ENCODE measurements at places on chromosomes 12 and 14.

DNA sequence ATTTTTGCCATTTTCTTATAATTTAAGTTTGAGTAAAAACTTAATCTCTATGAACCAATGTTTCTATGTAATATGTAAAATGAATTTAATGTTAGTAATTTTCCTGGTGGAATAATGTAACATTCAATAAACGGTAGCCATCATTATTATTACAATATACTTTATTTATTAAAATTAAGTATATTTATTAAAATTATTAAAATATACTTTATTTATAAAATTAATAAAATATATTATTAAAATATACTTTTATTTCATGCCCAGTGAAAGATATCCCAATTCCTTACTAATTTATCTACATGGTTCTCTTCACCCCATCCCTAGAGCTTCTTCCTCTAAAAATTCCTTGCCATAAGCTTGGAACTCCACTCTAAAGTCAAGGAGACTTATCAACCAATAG is 2.5 kb downstream of the CAPS2 start:
- DNase-seq: no peak

DNA sequence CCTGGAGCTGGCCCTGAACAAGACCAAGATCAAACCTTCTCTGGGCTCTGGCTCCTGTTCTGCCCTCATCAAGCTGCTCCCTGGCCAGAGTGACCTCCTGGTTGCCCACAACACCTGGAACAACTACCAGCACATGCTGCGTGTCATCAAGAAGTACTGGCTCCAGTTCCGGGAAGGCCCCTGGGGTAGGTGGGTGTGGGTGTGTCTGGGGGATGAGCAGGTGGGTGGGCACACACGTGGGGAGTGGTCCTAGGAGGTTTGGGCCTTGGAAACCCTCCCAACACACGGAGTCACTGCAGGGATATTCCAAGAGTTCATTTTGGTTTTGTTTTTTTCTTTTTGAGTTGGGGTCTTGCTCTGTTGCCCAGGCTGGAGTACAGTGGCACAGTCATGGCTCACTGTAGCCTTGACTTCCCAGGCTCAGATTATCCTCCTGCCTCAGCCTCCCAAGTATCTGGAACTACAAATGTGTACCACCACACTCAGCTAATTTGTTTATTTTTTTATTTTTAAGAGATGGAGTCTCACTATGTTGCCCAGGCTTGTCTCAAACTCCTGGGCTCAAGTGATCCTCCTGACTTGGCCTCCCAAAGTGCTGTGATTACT is 16.5 kb downstream of the PLBD2 start:
- DNase-seq: no peak

GRCh38 chr12:93379326-93379980 is 1.7 kb downstream of the NUDT4 start:
- peak; percentile 21 for DNase-seq

DNA sequence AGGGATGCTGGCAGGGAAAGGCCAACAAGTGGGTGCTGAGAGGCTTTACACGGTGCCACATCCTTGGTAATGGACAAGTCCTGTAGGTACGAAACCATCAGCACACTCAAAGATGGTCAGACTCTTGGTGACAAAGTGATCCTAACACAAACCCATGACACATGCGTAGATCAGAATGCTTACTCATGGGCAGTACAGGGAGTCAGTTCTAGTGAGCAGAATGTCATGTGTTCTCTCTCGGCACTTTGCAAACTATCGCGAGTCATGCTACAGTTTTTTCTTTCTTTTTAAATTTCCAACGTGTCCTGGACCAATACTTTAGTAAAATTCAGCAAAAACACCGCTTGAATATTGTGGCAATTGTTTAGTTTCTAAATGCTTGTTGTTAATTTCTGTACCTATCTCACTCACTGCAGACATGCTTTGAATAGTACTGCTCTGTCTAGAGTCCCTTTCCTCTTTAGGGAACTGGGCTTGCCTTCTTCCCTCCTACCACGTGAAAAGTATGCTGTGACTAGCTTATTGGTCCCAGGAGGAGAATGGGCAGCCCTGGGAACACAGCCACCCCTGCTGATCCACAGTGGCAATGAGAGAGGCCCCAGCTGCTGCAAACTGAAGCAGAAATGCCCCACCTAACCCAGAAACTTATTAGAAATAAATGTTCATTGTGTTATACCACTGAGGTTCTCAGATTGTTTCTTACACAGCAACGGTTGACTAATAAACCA is 62.4 kb downstream of the UBR7 start:
- peak; percentile 61 for DNase-seq

GRCh38 chr12:79638490-79638889 is 52.3 kb downstream of the PAWR start:
- DNase-seq: no peak

DNA sequence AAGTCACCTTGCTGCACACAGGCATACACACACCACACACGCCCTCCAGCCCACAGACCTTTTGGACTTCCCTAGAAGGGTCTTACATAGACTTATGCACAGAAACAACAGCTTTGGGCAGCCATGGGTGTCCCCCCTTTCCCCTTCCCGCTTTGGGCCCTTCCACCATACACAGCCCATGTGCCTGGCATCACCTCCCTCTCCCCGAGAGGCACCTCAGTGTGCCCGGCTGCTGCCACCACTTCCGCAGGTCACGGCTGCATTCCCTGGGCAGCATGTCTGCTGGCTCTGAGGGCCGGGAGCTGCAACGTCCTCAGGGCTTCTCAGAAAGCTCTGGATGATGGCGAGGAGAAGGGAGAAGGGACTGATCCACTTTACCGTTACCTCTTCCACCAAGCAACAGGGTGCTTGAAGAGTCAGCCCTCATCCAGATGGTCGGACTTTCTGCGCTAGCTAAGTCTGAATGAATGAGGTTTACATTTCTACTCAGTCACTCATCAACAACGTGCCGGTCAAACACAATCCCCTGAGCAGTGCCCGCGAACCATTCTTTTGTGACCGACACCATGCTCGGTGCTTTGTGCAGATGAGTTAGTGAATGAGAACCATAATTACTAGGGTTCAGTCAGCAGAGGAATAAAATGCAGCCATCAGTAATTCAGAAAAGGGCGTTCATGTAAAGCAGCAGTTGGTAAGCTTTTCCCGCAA is 72.2 kb upstream of the BCL11B start:
- no peak for DNase-seq

DNA sequence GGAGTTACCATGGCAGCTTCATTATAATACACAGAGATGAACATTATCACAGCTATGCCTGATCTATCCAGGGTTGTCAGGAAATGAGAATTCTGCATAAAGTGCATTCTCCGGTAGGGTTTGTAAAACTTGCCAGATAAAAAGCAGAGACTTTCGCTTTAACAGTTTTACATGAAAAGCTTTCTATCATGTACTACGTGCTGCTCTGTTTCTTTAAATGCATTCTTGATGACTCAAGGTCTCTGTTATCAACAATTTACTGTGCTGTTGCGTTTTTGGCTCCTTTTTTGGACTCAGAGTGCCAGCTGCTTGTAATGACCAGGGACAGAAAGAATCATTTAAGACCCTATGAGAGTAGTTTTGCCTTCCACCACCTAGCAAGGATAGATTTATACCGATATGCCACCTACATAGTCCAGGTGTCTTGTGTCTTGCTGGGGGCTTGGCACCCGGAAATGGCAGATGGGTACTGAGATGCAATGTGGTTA is 371.2 kb downstream of the BTG1 start:
- DNase-seq: peak; percentile 38

- DNase-seq: peak; percentile 25
Observed at GRCh38 chr12:65232476-65233077, 45.9 kb upstream of the MSRB3 start.

GRCh38 chr12:5654019-5654418 is 222.1 kb downstream of the NTF3 start:
- DNase-seq: no peak

DNA sequence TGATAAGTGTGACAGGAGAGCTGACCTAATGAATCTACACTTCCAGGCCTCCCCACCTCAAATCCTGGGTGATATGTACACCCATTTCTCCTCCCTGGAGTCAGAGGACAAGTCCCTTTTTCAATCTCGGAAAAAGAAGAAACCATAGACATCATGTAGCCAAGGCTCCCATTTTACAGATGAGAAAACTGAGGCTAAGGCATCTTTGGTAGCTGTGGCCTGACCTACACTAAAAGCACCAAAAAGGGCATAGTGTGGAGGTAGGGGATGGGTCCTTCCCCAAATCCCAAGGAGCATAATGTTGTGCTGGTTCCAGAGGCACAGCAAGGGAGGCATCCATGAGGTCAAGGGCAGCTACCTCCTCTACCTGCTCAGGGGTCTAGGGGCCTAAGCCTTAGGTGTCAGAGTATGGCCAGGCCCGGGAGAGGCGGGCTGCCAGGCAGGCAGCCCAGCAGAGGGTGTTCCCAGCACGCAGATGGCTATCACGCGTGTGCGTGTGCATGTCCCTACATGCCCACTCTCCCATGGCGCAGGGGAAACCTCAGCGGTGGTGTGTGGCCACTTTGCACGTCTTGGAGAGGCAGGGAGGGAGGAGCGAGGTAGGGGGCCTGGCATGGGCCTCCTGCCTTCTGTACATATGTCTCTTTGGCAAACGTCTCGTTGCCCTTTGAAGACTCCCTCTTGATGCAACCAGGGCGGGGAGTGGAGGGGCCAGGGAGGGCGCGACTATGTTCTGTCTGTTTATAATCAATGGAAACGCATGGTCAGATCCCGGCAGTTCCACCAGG is 2.5 kb downstream of the PGF start:
- no peak for DNase-seq

DNA sequence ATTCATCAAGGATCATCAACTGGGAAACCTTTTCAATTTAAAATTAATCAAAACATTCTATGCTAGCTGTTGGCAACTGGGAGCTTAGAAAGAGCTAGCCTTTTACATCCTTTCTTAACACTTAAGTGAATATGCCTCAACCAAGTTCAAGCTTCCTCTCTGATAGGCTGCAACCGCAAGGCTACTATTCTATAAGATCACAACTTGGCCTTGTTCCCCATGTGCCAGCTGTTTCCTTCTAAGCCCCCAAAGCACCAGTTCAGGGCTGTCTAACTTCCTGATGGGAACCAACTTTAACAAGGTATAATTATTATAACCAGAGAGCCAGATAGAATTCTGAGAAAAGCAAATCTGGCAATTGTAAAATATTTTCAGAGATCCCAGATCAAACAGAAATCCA is 37.0 kb downstream of the KCNC2 start:
- DNase-seq: no peak

DNA sequence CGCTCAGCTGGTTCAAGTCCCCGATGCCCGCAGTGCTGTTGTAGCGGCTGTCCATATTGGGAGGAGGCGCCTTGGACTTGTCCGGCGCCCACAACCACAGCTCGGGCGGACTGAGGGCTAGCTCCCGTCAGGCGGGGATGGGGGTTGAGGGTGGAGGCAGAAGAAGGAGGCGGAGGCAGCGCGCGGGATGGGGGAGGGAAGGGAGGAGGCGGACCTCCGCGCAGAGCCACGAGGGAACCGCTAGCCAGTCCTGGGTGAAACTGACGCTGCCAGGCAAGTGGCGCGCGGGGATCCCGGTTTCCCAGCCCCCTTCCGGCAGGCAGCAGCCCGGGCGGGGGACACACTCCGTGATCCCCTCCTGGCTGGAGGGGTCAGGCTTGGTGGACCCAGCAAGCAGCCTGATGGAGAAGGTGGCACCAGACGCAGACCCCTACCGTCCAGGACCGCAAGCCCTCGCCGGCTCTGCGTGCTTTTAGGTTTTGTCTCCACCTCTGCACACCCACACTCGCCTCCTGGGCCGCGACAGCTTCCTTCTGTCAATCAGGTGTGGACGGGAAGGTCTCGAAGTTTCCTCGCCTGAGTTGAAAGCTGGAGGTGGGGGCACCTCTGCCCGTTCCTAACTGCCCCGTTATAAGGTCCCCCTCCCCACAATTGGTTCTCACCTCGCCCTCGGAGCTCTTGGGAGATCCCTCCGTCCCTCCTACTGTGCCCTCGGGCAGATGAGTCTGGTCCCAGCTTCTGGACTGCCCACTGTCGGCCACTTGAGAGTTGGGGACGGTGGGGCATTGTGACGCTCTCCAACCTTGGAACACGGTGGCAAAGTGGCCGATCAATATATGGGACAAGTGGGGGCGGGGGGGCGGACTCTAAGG is at the start of gene CPNE8:
CPNE8 (minus strand) TSS at position 112 of the 872 bp plus-strand sequence; CDS start at position 55, 57 bp downstream.
- no peak for DNase-seq

DNA sequence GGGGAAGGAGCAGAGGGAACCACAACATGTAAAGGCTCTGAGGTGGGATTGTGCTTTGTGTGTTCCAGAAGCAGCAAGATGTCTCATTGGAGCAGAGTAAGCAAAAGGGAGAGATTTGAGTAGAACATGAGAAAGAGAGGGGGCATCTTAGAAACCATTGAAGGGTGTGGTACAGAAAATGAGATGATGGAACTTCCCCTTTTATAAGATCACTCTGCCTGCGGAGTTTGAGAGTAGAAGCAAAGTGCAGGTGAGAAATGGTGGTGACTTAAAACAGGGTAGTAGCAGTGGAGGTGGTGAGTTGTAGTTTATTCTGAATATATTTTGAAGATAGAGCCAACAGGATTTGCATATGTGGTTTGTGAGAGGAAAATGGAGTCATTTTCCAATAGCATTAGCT is 56.0 kb downstream of the FBXO34 start:
- no peak for DNase-seq

DNA sequence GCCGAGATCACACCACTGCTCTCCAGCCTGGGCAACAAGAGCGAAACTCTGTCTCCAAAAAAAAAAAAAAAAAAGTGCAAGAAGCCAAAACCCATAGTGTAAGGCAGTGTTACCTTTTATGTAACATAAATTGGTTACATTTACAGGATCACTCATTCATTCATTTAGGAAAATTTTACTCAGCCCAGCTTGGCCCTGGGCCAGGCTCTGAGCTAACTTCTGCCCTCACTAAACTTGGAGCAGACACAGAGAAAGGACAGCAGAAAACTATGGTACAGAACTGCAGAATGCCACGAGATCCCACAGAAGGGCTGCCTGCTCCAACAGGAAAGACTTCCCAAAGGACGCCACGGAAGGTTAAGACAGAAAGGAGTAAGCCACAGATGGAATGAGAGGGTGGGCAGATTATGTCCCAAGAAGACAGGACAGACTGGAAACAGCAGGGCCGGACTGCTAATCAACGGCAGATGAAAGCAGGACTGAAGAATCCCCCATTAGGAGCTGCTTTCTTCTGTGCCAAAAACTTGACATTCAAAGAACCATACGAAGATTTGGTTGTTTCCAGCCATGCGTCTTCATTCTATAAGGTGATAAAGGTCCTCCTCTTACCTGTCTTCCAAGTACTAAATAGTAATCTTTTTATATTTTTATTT is 18.9 kb downstream of the PPP1R13B start:
- no peak for DNase-seq

- DNase-seq: no peak
Observed at GRCh38 chr12:52622349-52622748, 4.0 kb upstream of the KRT73 start.

GRCh38 chr14:100982353-100982752 is 78.8 kb upstream of the RTL1 start:
- DNase-seq: no peak

DNA sequence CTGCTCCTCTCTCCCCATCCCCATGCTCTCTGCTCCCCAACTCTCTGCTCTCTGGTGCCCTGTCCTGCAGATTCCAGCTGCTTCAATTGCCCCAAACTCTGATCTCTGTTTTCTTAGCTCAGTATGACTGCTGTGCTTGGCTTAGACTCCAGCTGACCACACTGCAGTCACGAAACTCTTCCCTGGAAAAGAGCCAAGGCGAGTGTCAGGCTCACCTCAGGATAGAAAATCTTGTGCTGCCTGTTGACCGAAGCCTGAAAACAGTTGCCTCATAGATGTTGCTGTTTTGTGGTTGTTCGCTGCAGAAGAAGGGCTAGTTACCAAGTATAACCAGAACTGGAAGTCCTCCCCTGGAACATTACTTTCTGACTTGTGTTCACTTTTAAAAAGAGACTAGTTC is 6.7 kb upstream of the STON2 start:
- peak; percentile 2 for DNase-seq
